Tibial artery (tissue), 4 donors: ENCODE measurements at places on chromosomes 12 and 14.

GRCh38 chr12:49984476-49985359 lies 12.0 kb downstream of the AQP6 start:
- no peak for DNase-seq

DNA sequence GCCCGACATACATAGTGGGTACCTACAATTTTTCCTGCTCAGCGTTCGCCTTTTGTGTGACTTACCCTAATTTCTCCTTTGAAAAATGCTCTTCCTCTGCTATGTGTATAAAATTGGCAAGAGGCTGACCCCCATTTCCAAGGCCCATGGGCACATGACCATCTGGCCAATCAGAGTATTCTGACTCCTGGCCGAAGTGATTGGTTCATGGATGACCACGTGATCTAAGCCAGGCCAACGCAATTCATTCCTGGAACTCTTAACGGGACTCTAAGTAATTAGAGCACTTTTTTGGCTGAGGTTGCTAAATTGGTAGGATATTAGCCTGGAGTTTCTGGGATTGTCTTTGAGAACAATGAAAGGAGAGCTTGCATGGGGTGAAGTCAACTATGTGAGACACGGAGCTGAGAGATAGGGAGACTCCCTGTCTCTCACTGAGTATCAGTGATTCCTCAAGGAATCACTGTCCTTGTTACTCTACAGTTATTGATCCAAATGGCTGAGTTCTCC lies 110.1 kb upstream of the TBX3 start:
- DNase-seq, result no peak

DNA sequence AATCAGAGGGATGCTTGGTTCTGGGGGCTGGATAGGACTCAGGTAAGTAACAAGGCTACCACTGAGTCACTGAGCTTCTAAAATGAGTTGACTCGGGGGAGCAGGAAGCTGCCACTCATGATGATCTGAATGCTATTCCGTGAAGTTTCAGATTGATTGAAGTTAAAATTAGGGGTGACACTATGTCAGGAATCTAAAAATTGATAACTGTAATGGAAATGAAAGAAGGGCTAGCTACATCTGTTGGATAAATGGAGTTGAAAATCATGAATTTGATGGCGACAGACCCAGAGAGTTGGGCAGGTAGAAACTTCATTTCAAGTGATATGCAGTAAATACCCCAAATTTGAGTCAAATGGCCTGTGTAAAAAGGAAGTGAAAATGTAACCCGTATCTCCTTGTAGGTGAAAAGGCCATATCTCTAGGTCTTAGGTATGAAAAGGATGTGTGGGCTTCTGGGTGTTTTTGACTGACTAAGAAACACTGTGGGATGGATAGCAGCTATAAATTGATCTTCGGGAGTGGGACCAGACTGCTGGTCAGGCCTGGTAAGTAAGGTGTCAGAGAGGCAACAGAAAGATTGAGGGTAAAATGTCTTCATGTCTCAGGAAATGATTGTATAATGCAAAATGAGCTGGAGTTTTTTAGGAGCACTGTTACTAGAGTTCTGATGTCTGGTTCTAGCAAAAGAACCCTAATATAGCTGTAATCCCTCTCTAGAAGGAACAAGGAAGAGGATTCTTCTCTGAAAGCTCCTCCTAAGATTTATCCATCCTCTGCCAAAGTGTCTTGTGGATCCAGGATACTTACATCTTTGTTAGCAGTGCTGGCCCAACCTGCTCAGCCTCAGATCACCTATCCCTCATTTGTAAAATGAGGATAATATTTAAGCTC lies 57.3 kb downstream of the DAD1 start:
- no peak for DNase-seq

GRCh38 chr12:52372216-52373154 lies 5.2 kb upstream of the KRT85 start:
- peak; percentile 92 for DNase-seq

DNA sequence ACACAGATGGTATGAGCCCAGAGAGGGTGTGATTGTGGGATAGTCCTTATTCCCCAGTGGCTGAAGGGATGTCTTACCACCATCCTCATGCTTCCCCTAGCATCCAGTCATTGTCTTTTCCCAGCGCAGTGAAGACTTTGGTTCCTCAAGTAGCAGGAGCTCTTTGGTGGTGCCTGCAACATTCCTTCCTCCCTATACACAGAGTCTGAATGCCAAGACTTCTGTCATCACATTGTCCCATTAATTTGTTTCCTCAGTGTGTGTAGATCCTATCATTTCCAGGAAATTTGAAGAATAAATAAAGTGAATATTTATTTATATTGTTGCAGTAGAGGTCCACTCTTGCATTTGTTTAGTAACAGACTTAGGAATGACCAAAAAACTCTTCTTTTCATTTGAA lies 147.2 kb downstream of the DACT1 start:
- DNase-seq, result no peak

GRCh38 chr12:7099290-7099996 lies 7.2 kb upstream of the C1R start:
- DNase-seq, result peak; percentile 58
